ENCODE measurements at places on chromosomes 1 and 21.
A peak's percentile ranks its signal among the peaks of the same experiment; 100 is the strongest.

DNA sequence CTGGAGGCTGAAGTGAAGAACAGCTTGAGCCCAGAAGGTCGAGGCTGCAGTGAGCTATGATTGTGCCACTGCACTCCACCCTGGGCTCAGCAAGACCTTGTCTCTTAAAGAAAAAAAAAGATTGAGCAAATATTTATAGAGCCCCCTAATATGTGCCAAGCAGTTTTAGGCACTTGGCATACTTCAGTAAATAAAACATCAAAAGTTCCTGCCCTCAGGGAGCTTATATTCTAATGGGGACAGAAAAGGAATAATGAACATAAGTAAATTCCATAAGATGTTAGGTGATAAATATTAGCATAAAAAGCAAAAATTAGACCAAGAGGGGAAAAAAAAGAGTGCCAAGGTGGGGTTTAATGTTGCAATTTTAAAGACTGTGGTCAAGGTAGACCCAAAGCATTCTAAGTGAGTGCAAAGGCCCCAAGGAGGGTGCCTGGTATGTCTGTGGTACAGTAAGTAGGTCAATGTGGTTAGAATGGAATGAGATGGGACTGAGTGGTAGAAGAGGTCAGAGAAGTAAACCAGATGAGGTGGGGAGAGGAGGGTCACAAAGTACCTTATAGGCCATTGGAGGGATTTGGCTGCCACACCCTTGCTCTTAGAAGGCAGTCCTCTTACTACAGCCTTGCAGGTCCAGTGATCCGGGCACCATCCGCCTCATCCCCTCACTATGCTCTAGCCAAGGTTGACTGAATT, 2.2 kb upstream of the TOE1 start:
- peaks cover 6% of the 10 kb centered on the region for H3K36me3 ChIP-seq
- peak overlapping the region; percentile 86 for H3K27ac ChIP-seq
- no peak for DNase-seq
- peak overlapping the region; percentile 65 for H3K4me3 ChIP-seq

DNA sequence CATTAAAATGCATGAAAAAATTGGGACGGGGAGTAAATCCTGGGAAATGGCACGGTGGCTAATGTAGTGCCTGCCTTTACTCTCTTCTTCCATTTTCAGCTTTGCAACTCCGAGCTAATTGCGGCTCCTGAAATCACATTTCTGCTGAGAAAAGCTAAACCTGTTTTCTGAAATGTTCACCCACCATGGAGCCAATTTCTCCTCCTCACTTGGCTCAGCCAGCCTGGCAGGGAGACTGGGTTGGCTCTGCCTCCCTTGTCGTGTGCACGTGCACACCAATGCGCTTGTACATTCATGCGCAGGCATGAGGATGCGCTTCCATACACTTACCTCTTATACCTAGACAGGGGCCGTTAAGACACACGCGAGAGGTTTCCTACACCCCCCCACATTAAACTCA, 165.4 kb downstream of the PLXNA2 start:
- H3K27me3 ChIP-seq, result peaks cover 11% of the 10 kb centered on the region
- peaks cover 16% of the 10 kb centered on the region for H3K36me3 ChIP-seq
- no peak overlapping the region for H3K4me3 ChIP-seq

DNA sequence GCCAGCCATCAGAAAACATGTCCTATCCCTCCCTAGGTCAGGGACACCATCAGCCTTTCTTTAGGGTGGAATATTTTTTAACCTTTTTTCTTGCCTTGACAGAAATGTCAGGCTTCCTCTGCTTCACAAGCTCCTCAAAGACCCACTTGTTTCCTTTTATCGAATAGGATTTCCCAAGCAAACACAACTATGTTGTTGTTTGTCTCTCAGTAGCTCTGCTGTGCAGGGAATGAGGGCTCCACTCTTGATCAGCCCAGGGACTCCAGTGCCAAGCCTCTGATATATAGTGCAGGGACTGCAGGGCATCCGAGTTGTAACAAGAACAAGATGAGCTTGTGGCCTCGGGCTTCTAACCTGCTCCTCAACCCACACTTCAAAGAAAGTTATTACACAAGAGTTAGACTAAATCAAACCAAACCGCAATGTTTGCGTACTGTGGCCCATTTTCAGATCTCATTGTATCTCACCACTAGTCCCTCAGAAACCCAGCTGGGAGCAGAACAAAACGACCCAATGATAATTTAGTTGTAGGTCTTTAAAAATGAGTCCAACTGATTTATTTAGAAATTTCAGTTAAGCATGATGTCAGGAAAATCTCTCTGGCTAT, 108.1 kb downstream of the ATG4C start:
- H3K27me3 ChIP-seq, result peaks cover 3% of the 10 kb centered on the region
- DNase-seq, result no peak
- H3K27ac ChIP-seq, result no peak overlapping the region
- no peaks in the 10 kb centered on the region for H3K36me3 ChIP-seq
- no peak overlapping the region for H3K4me3 ChIP-seq

GRCh38 chr1:97365026-97365425, 555.8 kb downstream of the DPYD start:
- H3K36me3 ChIP-seq, result no peaks in the 10 kb centered on the region
- no peak overlapping the region for H3K27ac ChIP-seq
- H3K27me3 ChIP-seq, result peaks cover 2% of the 10 kb centered on the region
- no peak for DNase-seq
- H3K4me1 ChIP-seq, result no peaks in the 10 kb centered on the region

DNA sequence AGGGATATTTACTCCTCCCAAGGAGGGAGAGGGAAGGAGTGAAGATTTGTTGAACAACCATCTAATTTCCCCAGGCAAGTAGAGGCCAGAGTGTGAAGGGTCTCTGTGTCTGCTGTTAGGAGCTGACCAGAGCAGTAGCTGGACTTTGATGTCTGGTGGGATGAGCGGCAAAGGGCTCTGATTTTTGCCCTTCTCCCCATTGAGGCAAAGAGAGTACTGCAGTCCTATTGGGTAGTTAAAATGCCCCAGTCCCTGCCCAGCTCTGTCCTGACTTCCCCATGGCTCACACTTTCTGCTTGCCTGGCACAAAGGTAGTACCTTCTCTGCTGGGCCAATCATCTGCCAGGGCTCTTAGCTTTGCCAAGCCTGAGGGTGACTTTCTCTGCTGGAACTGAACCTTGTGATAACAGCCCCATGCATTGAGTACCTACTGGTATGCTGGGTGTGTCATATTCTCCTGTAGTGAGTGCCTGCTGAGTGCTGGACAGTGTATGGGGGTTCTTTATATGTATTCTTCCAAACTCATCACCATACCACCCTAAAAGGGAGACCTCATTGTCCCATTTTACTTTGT, 64.0 kb upstream of the SELENON start:
- H3K27me3 ChIP-seq, result peaks cover 6% of the 10 kb centered on the region
- peaks cover 9% of the 10 kb centered on the region for H3K36me3 ChIP-seq
- DNase-seq, result no peak
- H3K27ac ChIP-seq, result no peak overlapping the region

GRCh38 chr1:220917535-220918209, 38.4 kb downstream of the HLX start:
- H3K4me1 ChIP-seq, result no peaks in the 10 kb centered on the region
- H3K4me3 ChIP-seq, result no peak overlapping the region
- no peaks in the 10 kb centered on the region for H3K27me3 ChIP-seq
- no peak for DNase-seq

- no peak for DNase-seq
- H3K4me3 ChIP-seq, result no peak overlapping the region
- no peaks in the 10 kb centered on the region for H3K36me3 ChIP-seq
- H3K27me3 ChIP-seq, result no peaks in the 10 kb centered on the region
Observed at GRCh38 chr21:32544697-32545096, 40.6 kb downstream of the TCP10L start.

DNA sequence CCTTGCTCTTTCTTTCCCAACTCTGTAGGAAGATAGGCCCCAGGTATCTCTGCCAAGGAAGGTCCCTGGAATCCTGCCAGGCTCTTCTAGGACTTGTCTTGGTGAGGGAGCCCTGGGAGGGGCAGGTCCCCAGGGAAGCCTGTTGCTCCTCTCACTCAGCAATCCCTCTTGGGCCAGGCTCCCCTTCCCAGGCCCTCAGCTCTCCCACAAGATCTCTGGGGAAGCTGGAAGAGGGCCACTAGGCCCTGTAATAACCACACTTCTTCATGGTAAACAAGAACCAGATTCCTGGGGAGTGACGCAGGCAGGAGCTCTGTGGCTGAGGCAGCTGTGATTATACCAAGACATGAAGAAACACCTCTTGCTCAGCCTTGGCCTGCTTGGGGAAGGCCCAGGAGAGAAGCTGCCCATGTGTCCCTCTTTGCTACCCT, 9.9 kb upstream of the MAPKAPK2 start:
- no peaks in the 10 kb centered on the region for H3K36me3 ChIP-seq
- DNase-seq, result no peak
- H3K27me3 ChIP-seq, result no peaks in the 10 kb centered on the region
- no peak overlapping the region for H3K27ac ChIP-seq
- no peak overlapping the region for H3K4me3 ChIP-seq

- H3K27me3 ChIP-seq, result peaks cover 3% of the 10 kb centered on the region
- DNase-seq, result no peak
- H3K4me1 ChIP-seq, result peaks cover 9% of the 10 kb centered on the region
Observed at GRCh38 chr21:43364851-43365424, 62.0 kb downstream of the SIK1 start.

GRCh38 chr1:117008656-117009055, 7.1 kb downstream of the CD101 start:
- no peak overlapping the region for H3K27ac ChIP-seq
- no peak for DNase-seq
- no peak overlapping the region for H3K4me3 ChIP-seq
- peaks cover 5% of the 10 kb centered on the region for H3K4me1 ChIP-seq
- no peaks in the 10 kb centered on the region for H3K27me3 ChIP-seq

- peaks cover 9% of the 10 kb centered on the region for H3K4me1 ChIP-seq
- H3K27ac ChIP-seq, result no peak overlapping the region
- no peak for DNase-seq
- no peak overlapping the region for H3K4me3 ChIP-seq
- peaks cover 3% of the 10 kb centered on the region for H3K27me3 ChIP-seq
- peaks cover 12% of the 10 kb centered on the region for H3K36me3 ChIP-seq
Observed at GRCh38 chr1:36436821-36437220, 13.4 kb downstream of the OSCP1 start.

DNA sequence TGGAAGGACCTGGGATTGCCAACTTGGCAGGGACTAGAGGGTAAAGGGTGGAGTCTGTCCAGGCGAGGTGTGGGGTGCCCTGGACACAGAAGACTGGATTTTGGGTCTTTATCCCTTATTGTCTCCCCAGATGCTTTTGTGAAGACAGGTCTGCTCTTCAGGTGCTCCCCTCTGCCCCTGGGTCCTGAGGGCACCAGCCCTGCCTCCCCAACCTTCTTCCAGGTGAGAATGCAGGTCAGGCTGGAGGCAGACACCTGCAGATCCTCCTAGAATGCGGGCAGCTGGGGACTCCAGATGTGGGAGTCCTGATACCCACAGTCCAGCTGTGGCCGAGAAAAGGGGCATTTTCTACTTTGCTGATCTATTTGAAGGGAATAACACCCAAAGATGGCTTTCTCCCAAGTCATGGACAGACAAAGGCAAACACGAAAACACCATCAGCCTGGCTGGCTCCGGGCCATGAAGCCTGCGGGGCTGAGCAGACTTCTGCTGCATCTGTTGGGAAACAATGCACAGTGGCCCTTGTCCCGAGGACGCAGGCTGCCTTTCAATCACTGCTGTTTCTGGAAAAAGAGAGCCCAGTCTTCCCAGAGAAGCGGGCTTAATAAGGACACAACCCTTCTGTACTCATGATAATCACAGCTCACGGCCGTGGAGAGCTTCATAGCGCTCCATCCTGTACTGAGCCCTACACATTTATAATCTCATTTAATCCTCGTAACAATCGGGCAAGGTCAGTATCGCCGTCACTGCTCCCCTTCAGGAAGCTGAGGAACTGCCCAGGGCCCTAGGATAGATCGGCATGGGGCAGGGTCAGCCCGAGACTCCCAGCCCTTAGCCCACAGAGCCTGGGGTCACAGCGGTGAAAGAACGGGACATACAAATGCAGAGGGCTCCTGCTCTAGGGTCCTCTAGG, 62.0 kb upstream of the ABCG1 start:
- no peak overlapping the region for H3K27ac ChIP-seq
- peaks cover 11% of the 10 kb centered on the region for H3K27me3 ChIP-seq
- H3K36me3 ChIP-seq, result peaks cover 5% of the 10 kb centered on the region
- peaks cover 19% of the 10 kb centered on the region for H3K4me1 ChIP-seq
- DNase-seq, result no peak

GRCh38 chr1:30890502-30891226, 17.9 kb downstream of the SDC3 start:
- DNase-seq, result no peak
- H3K4me3 ChIP-seq, result no peak overlapping the region
- peaks cover 3% of the 10 kb centered on the region for H3K27me3 ChIP-seq
- H3K36me3 ChIP-seq, result no peaks in the 10 kb centered on the region

- H3K36me3 ChIP-seq, result no peaks in the 10 kb centered on the region
- H3K27ac ChIP-seq, result no peak overlapping the region
- H3K4me3 ChIP-seq, result peak overlapping the region; percentile 37
- H3K27me3 ChIP-seq, result peaks cover 2% of the 10 kb centered on the region
Observed at GRCh38 chr1:43870306-43870705, 63.3 kb upstream of the ARTN start.

DNA sequence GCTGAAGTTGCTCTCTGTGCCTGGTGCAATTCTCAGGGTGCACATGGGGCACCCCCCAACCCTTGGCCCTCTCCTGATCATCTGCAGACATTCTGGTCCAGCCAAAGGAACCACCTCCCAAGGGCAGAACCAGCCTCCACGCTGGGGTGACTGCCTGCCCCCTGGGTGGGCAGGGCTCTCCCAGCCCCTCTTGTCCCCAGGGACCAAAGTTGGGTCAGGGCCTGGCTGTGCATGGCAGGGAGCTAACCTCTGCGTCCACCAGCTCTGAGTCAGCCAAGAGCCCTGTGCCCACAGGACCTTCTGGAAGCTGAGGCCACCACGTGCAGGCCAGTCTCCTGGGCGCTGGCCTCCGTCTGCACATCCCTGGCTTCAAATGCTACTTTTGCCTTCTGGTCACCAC, 101.9 kb downstream of the SIK1 start:
- no peaks in the 10 kb centered on the region for H3K36me3 ChIP-seq
- no peak for DNase-seq
- H3K4me3 ChIP-seq, result no peak overlapping the region

GRCh38 chr1:28899267-28899666, 15.1 kb upstream of the EPB41 start:
- H3K4me3 ChIP-seq, result no peak overlapping the region
- peaks cover 4% of the 10 kb centered on the region for H3K36me3 ChIP-seq
- H3K27me3 ChIP-seq, result peaks cover 8% of the 10 kb centered on the region
- DNase-seq, result no peak
- peaks cover 25% of the 10 kb centered on the region for H3K4me1 ChIP-seq

Data from endothelial cell (in vitro differentiated cells).